NCI-H2081 treated with DMSO at 0.1 percent for 48 hours (cell line): ENCODE measurements at places on chromosomes 5 and 9.
A peak's percentile ranks its signal among the peaks of the same experiment; 100 is the strongest.

DNA sequence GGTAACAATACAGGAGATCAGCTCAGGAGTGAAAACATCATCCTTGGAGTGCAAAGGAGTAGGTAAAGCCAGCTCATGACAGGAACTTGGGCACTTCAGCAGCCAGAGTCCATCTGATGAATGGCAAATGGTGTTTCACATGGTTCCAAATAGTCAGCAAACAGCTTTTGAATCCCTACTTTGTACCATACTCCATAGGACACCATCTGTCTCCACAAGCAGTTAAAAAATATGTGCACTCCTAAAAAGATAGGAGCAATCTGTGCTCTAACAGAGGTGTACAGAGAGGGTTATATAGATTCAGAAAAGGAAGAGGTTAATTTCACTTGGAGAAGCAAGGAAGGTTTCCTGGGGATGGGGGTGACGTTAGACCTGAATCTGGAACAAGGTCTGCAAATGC, 21.6 kb upstream of the B4GALT1 start:
- DNase-seq: no peak

GRCh38 chr5:134240421-134240962, 14.6 kb upstream of the PPP2CA start:
- peak; percentile 46 for DNase-seq

- DNase-seq: no peak
These were observed 95.1 kb downstream of the AK8 start for GRCh38 chr9:132783006-132783405.

DNA sequence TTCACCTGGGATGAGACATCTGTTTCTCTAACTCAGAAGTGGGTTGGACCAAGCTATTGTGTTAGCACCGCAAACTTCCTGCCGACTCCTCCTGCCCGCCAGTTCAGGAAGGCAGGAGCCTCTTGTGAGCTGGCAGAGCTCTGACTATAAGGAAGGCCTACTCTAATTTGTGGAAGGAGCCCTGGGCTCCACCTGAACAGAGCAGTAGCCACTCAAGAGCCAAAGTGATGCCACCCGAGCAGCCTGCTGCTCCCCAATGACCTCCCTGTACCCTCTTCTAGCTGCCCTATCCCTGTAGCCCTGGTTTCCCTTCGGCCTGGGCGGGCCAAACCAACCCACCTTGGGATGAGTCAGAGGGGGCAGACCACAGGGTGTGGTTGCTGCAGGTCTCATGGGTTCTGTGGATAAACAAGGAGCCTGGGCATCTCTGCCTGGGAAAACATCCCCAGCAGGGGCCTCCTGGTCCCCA, 81.6 kb downstream of the PSD2 start:
- DNase-seq: no peak

DNA sequence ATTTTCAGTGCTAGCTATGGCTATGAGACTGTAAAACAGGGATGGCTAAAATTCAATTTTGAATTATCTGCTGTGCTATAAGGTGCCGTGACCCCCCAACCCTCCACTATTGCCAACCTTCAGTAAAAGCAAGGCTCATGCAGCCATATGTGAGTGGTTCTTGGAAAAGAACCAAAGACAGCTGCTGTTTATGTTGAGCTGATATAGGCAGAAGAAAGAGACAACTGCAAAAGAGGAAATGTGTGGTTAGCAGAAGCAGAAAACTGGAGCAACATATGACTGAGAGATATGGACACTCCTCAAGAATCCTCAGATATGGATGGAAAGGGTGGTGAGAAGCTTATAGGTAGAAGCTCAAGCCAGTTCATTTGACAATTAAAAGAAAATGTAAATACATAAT, 200.3 kb downstream of the TLE1 start:
- no peak for DNase-seq

DNA sequence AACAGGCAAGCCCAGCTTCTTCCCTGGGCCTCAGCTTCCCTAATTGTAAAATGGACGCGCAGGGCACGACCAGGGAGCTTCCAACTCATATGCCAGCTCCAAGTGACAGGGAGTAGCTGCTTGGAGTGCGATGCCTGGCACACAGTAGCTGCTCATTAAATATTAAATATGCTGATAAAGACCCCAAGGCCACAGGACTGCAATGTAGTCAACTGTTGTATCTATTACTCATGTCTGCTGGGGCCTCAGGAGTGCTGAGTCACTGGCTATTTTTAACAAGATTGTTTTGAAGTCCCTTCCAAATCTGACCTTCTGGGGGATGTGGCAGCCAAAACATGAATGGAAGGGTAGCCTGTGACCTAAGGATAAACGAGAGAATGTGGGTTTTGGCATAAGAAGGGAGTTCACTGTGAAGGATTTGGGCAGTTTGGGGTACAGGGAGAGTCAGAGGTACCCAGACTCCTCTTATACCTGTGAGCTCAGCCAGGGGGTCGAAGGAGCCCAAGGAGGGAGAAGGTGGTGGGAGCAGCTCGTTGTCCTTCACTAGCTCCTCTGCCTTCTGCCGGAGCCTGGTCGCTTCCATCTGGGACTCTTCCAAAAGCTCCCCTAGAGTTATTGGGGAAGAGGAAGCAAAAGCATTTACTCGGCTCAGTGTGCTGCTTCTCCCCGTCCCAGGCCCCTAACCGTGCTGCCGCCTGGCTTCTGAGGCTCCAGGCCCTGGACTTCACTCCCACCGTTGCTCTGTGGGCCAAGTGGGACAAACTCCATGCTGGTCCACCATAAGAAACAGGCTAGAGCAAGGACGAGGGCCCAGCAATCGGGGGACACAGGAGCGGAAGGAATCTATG, 17.5 kb downstream of the TNIP1 start:
- no peak for DNase-seq

DNA sequence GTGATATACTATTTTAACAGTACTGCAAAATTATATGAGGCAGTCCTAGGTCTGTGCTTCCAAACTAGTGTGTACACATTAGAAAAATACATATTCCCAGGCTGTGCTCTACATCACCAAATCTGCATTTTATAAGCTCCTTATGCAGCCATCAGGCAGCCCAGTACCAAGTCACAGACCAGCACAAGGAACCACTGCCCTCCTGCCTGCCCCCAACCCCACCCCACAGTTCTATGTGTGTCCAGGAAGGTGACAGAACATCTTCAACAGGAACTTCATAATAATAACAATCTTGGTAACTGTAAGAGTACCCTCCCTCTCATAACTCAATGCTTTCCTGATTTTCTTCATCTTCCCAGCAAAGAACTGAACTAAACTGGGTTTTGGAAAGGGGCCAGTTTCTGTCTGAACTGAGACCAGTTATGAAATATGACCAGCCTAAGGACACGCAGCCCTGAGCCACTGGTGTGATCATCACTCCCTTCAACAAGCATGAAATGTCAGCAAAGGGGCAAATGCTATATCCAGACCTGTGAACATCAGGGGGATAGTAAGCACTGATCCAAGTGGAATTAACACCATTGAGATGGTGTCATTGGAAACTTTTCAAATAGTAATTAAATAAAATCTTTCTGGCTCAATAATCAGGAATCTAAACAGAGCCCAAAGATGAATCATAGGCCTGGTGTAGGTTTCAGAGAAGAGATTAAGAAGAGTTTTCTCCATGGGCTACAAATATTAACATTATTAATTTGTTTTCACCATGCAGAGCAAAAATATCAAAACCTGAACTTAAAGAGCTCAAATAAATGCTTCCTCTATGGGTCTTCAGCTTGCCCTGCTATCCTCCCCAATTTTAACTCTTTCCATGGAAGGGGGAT, 82.1 kb downstream of the DPYSL3 start:
- DNase-seq: no peak

DNA sequence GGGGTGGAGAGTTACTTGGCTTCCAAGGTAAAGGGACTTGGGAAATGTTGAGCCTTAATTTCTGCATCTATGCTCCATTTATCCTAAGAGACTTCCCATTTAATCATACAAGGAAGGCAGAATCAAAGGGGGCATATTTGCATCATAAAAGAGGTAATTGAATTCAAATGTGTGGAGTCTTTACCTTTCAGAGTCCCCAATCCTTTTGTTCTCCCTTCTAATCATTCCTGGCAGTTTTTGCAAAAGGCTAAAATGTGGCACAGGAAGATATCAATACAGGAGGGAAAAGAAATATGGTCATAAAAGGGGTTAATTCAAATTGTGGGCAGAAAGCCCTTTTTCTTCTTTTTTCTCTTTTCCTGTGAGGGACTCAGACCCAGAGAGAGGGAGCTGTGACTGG, 69.5 kb downstream of the SFXN1 start:
- DNase-seq: no peak

- DNase-seq: no peak
These were observed 217.9 kb downstream of the HSPA4 start for GRCh38 chr5:133269691-133270090.

DNA sequence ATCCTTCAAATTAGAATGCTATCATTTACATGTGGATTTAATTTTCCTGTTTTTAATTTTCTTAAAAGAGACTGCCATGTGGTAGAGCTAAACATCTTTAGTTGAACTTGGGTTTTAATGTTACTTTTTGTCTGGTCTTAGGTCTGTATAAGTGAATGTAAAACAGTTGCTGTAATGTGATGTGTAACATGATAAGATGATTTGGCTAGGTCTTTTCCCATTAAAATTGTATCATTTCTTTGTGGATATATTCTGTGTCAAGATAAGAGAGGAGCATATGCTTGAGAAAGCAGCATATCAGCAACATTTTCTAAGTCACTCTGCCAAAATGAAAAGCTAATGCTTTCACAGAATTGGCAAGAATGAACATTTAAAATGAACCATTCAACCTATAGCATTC, 18.5 kb downstream of the TMEM167A start:
- DNase-seq: no peak

- DNase-seq: no peak
These were observed 11.4 kb upstream of the ANKRD33B start for GRCh38 chr5:10552183-10553143.

DNA sequence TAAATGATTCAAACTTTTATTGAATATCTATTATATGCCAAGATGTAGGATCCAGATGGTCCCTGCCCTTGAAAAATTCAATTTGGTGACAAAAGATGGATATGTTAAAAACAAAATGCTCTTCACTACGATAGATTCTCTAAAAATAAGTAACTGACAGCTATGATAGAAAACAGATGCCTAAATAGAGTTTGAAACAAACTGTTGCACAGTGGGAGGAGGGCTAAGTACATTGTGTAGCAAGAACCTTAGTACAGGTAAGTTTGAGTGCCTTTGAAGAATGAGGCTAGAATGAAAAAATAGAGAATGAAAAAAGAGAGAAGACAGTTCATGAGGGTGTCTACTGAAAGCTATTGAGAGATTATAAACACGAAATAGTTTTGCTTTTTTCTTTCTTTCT, 54.3 kb downstream of the HOMER1 start:
- DNase-seq: no peak

DNA sequence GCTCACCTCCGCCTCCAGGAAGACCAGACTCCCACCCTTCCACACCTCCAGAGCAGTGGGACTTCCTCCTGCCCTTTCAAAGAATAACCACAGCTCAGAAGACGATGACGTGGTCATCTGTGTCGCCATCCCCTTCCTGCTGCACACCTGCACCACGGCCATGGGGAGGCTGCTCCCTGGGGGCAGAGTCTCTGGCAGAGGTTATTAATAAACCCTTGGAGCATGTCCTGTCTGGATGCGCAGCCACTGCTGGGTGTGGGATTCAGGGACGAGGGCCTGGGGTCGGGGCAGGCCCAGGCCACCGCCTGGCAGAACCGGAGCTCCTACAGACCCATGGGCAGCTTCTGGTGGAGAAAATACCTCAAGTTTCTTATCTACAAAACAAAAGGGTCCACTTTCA, 5.0 kb downstream of the PAEP start:
- no peak for DNase-seq

DNA sequence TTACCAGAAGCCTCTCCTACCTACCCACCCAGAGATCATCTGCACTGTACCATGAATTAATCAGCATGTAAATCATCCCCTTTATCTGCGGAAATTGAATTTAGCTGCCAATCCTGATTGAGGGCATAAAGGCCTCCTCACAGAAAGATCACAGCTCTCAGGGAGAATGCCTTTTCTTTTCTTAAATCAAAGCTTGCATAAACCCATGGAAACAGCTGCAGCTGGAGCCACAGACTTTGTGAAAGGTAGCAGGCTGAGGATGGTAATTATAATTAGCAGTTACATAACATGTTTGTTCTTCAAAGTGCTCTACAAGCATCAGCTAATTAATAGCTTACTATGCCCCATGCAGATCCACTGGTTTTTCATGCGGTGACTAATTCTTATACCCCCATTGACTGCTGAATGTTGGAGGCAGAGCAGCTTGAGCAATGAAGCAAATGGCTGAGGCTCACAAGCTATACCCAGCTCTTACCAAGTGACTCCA, 54.6 kb downstream of the SUSD1 start:
- peak; percentile 61 for DNase-seq

- DNase-seq: no peak
These were observed 158.2 kb downstream of the SPOCK1 start for GRCh38 chr5:137340881-137341280.

DNA sequence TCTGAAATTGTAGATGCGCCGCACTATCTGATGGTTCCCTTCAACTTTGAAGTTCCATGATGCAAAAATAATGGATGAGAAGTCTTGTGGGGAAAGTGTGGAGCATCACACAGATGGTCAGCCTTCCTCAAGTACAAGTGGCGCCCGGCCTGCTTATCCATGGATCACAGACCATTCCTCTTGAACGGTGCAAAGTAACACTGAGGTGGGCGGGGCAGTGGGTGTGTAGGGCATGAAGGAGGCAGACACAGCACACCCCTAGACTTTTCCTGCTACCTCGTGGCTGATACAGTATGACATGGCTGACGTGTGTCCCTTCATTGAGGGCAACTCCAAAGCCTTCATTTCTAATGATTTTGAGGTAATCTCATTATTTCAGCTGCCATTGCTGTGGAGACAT, 2.5 kb upstream of the GNG10 start:
- DNase-seq: no peak

DNA sequence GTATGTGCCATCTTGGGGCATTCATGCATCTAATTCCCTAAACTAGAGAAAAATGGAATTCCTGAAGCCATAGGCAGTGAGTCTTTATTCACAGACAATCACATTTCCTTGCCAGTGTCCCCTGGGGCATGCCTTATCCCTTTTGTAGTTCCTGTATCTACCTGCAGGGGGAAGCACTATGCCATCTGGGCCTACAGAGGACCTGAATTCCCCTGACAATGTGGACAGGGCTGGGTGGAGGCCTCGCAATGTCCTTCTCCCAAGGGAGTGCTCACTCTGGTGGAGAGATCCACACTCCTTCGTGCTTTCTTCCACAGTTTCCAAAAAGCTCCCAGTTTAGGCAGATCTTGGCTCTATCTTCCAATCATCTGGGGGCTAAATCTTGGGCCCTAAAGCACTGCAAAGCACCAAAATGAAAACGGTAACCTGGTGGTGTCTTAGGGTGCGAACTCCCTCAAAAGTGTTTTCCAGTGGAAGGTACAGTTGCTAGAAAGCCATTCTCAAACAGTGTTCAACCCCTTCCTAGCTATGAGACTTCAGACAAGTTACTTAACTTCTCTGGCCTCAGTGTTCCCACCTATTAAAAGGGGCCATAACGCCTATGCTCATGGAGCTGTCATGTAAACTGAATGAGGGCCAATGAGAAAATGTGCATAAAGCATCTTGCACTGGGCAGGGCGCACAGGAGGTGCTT, 17.5 kb downstream of the WHRN start:
- no peak for DNase-seq

DNA sequence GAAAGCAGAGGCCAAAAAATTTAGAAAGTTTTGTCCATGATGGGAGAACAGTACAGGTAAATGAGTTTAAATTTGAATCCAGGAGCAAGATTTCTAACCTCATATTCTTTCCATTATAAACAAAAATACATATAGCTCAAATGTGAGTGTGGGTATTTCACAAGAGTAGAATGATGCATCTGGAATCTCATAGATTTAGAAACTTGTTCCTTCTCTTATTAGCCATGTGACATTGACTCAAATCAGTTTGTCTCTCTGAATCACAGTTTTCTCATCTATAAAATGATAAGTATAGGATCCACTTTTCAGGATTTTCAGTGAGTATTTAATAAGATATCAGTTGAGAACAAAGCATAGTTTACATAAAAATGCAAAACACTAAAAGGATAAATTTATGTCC, 436.3 kb upstream of the PAPPA start:
- DNase-seq: no peak
